Pancreas (tissue), 10 donors: ENCODE measurements at places on chromosomes 16 and 17.
A peak's percentile ranks its signal among the peaks of the same experiment; 100 is the strongest.

- no peak for DNase-seq
These were observed 34.2 kb upstream of the ATP2A3 start for GRCh38 chr17:3998436-3998835.

- DNase-seq = peak; percentile 69
These were observed 59.8 kb downstream of the NEUROD2 start for GRCh38 chr17:39547713-39548478.

DNA sequence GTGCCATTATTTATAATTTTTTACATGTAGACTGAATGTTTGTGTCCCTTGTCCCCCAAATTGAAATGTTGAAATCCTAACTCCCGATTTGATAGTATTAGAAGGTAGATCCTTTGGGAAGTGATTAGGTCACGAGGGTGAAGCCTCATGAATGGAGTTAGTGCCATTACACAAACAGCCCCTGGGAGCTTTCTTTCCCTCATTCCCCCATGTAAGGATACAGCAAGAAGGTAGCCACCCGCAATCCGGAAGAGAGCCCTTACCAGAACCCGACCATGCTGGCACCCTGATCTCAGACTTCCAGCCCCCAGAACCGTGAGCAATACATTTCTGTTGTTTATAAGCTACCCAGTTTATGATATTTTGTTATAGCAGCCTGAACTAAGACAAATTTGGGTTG is 143.2 kb downstream of the NPIPB5 start:
- no peak for DNase-seq

DNA sequence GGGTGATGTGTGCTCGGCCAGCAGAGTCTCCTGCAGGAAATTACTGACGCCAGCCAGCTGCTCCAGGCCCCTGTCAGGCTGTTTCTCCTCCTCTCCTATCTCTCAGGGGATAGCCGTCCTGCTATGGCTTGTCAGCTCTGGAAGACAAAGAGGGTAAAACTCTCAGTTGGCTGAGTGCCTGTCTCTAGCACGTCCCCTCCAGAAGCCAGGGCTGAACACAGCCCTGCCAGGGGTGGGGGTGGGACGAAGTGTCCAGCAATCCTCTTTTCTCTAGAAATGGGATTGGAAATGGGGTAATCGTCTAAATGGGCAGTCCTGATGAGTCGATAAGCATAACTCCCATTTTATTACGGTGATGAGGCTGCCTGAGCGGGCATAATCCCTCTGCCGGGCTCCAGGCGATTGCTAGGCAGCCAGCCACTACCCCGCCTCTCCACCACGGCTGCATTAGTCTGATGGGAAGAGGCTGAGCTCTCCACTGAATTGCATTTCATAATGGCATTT is 89.1 kb upstream of the GNAO1 start:
- no peak for DNase-seq

DNA sequence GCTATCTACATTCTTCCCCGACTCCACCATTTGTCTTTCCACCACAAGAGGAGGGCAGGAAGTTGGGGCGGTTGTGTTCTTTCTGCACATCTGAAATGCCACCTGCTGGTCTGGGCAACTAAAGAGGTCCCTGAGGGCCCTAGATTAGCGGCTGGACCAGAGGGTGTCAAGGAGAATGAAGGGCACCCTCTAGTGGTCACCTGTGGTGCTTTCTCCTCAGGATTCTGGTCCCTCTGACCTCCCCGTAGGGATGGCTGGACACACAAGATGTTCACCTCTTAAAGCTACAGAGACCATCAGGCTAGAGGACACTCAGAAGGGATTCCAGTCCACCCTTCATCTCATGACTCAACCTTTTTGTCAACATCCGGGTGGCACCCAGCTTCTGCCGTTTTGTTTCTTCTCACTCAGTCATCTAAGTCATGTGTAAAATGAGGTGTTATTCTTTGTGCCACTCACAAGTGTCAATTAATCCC is 2.9 kb upstream of the SCIMP start:
- DNase-seq = peak; percentile 48

DNA sequence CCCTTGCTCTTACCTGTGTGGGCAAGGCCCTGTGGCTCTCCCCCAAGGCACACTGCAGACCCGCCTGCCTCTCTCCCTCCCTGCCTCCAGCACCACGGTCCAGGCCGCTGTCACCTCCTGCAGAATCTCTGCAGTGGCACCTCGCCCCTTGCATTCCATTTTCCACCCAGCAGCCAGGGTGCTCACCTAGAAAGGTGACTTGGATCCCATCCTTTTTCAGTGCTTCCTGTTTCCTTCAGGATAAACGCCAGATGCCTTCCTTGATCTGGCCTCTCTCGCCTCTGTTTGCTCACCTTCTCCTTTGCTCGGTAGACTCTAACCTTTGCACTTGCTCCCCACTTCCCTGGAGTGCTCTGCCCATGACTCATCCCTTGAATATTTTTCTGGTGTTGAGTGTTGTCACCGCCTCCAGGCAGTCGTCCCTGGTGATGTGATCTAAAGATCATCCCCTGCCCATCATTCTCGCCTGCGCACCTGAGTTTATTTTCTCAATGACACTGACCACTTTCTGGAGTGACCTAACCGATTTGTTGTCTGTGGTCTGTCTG is 79.2 kb upstream of the LGALS9 start:
- DNase-seq = peak; percentile 39

- no peak for DNase-seq
These were observed 383.1 kb downstream of the KCNJ2 start for GRCh38 chr17:70552230-70552981.

- no peak for DNase-seq
These were observed 4.1 kb downstream of the KRABD2 start for GRCh38 chr17:8372422-8372821.

DNA sequence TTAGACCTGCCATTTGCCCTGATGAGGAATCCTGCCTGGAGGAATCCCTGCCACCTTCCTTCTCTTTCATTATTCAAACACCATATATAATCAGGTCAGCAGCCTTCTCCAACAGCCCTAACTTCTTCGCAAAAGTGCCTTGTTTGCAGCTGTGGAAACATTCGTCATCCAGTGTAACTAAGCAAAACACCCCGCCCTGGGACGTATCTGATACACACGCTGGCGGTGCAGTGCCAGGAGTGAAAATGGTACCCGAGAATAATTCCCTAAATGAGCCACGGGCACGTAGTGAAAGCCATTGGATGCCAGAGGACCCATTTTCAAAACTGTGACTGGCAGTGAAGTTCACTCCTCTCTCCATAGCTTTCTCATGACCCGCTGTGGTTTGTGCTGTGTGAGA is 73.7 kb downstream of the IRX3 start:
- no peak for DNase-seq

DNA sequence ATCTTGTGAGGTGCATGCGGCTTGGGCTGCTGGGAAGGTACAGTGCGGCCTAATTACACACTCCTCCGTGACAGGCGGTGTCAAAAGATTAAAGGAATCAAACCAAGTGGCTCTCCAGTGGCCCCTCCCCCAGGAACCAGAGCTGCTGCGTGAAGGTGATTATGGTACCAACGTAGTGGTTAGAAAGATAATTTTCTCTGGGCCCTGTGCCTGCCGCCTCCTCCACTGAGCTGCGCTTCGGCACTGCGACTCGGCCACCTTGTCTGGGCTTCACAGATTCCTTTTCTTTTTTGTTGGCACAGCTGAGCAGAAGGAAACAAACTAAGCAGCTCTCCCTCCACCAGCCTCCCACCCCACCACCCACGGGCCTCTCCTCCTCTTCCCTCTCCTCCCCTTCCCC is 113.2 kb upstream of the SDK2 start:
- DNase-seq = no peak

GRCh38 chr17:13550291-13550690 is 51.4 kb downstream of the HS3ST3A1 start:
- DNase-seq = no peak

- DNase-seq = peak; percentile 41
These were observed 4.5 kb downstream of the PRSS27 start for GRCh38 chr16:2715519-2715918.

DNA sequence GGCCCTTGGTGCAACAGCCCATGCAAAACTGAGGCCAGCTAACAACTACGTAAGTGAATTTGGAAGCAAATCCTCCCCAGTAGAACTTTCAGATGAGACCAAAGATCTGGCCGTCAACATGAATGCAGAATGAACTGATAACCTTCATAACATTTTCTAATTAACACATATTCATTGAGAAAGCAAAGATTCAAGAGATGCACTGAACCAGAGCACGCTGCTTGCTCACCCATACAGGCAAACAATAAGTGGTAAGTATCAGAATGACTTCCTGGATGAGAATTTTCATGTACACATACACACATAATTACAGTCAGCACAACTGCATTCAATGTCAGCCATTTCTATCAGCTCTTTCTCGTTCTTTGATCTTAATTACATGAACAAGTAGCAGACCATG is 30.6 kb downstream of the XYLT1 start:
- DNase-seq = no peak

DNA sequence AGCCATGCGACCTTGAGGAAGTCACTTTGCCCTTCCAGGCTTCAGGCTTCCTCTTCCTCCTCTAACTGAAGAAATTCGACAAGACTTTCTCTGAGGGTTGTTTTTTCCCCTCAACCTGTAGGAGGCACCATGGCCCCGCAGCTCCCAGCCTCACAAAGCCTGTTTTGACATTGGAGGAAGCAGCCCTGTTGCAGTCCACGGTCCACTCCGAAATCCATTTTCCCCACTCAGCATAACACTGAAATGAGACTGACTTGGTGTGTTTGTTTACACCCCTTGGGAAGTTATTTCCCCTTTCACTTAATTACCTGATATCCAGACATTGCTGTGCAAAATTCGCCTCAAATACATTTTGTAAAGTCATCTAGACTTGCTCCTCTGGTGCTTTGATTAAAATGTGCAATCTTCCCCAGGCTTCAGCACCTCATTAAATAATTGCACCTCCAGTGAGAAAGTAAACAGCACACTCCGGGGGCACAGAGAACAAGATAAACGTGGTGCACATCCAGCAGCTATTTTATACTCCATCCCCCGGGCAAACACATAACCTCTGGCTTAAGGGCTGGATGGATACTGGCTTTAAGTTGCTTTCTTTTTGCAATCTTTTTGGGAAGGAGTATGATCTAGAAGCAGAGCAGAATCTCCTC is 41.4 kb upstream of the PIRT start:
- DNase-seq = no peak

DNA sequence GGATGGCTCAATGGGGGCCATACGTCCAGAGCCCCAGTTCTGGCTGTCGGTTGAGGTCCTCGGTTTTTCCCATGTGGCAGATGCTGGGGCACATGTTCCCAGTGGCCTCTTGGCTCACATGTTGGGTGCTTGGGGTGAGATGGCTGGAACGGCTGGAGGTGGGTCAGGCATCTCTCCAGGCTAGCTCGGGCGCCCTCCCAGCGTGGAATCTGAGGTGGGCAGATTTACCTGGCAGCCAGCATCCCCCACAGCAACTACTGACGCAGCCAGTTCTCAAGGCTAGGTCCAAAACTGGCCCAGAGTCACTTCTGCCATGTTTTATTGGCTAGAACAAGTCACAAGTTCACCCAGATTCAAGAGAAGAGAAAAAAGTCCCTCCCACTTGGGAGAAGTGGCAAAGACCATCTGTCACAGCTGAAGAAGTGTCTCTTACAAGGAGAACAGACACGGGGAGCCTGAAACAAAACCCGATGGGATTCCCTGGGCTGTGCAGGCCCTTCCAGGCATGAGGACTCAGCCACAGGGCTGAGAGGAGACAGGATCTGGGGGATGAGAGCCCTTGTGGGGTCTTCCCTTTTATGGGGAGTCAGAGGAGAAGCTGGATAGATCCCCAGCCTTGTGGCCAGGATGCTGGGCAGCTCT is 15.2 kb downstream of the ACE start:
- no peak for DNase-seq

GRCh38 chr17:17073030-17073564 is 30.8 kb downstream of the MPRIP start:
- peak; percentile 4 for DNase-seq

- DNase-seq = no peak
These were observed 480.1 kb downstream of the SOX9 start for GRCh38 chr17:72600934-72601333.

DNA sequence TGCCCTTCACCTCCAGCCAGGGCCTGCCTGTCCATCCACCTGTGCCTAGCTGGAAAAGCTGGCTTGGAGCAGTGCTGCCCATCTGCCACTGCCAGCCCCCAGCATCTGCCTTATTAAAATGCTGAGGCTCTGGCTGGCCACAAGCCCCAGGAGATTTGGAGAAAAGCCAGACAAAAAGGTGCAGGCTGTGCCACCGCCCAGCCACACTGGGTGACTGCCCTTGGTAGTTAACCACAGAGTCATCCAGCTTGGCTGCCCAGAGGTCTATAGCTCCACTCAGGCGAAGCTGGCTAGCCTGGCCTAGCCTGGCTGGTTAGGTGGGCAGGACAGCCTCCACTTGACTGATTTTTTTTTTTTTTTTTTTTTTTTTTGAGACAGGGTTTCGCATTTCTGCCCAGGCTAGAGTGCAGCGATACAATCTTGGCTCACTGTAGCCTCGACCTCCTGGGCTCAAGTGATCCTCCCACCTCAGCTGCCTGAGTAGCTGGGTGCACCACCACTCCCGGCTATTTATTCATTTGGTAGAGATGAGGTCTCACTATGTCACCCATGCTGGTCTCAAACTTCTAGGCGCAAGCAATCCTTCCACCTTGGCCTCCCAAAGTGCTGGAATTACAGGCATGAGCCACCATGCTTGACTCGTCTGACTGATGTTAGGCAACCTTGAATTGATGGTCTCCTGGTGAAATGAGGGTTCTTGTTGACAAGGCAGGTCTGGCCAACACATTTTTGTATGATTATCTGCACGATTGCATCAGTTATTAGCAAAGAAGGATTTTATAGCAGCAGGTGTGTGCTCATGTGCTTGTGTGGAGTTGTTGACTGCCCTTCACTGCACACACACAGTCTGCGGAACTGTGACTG is 103.8 kb downstream of the RAB11FIP4 start:
- DNase-seq = peak; percentile 76

DNA sequence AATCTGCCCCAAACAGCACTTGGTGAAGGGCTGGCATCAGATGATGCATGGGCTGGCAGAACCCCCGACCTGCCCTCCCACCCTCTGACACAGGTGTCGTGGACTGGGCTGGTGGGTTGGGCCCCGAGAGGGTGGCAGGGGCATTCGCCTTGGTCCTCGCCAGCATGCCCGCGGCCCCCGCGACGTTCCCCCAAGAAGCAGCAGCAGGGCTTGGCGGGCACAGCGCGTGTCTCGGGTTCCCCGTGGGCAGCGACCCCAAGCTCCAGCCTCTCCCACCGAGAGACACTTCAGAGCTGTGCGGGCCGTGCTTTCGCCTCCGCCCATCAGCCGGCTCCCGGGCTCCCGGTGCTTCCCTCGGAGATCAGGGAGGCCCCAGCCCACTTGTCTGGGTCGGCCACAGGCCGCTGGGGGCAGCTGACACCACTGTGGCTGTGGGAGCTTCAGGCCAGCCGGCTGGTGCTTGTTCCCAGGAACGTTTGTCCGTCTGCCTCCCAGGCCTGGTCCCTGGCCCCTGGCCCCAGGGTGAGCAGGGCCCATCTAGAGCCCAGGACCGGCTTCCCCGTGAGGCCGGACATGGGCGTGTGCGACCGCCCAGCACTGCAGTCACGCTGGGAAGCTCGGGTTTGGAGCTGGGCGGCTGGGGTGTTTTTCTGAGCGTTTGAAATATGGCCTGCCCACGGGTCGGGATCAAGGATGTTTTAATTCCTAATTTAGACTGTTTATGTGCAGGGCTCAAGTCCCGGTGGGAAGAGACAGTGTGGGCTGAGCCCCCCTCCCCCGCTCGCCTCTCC is 16.6 kb downstream of the CACNA1H start:
- no peak for DNase-seq
